ENCODE measurements at places on chromosomes 2 and 18.

GRCh38 chr2:217289177-217289906, 429.5 kb upstream of the TNP1 start:
- DNase-seq, result no peak

GRCh38 chr2:36965751-36966369, 476 bp downstream of the STRN start:
- DNase-seq, result peak; percentile 42

DNA sequence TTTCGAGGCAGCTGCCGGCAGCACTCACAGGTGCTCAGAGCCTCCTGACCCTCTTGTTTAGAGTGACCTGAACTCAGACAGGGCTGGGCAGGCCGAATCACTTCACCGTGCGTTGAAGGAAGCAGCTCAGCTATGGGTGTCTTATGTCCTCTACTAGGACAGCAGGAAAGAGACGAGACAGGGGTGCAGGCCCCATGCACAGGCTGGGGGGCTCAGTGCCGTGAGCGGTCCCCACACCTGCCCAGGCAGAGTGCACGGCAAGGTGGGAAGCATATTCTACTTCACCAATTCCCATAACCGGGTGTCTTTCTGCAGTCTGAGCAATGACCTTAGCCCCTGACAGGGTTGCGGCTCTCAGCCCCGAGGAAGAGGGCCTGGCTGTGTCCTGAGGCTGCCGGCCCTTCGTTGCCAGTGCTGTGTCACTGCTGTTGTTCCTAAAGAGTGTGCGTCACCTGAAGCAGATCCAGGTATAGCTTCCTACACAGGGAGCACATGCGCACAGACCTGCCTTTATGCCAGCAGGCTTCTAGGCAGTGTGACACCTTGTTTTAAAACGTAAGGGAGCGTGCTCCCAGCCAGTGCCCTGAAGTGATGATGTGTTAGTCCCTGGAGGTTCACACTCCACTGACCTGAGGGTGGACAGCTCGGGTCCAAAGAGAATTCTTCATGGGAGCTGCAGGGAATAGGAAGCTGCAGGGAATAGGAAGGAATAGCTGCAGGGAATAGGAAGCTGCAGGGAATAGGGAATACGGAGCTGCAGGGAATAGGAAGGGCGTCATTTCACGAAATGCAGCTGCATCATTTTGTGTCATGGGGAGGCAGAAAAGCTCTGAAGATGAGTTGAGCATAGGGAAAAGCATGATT, 207.9 kb upstream of the SALL3 start:
- no peak for DNase-seq

GRCh38 chr2:119389615-119390306, 23.0 kb downstream of the DBI start:
- no peak for DNase-seq

DNA sequence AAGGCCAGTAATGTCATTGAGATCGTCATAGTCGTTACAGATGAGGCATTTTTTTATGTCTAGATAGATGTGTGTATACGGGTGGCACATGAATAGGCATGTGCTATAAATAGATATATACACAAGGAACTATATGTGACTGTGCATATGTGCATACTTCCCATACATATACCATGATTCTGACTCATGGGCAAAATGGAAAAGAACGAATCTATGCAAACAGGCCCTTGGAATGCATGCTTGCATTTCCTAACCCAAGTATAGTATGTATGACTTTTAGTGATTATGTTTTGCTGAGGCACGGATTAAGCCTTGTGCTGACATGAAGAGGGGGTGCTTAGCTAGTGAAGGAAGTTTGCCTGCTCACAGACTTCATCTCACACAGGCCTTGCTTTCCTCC, 111.7 kb downstream of the BCL11A start:
- DNase-seq, result no peak

DNA sequence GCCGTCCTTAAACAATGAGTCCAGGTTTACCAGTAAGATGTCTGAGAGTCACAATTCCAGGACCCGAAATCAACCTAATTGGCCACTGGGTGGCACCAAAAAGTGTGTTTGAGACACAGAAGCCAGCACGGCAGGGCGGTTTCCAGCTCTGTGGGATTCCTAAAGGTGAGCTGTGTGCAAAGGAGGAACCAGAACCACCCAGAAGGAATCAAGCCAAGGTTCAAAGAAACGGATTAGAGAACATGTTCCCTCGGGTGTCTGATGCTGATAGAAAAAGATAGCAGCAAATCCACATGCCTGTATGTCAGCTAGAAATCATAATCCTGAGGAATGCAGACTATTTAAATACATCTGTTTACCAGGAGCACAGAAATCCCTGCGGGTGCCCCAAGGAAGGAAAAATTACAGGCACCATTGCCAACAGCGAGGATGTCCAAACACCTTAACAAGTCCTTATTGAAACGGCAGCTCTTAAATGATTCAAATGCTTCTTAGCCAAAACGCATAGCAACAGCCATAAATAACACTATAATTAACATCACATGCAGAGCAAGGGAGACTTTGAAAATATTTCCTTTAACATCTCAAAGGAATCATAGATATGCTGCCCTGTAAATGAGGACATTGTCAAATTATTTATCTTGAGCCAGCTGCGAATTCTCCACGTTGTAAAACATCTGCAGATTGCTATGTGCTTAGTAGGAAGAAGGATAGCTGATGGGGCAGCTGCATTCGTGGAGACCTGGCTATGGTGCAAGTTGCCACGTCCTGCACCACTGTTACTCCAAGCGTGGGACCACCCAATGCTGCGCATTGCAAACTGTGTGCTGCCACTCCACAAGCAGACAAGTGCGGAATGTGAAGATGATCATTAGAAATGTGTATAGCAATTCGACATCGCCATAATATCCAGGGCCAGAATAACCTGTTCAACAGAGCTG, 318.7 kb upstream of the NCKAP5 start:
- DNase-seq, result peak; percentile 46

- no peak for DNase-seq
Measured at GRCh38 chr2:191245046-191245868, at the start of gene MYO1B. Gene MYO1B, plus strand, starts transcription at chr2:191245404. Its CDS starts 31,492 bp downstream, at chr2:191276896.

GRCh38 chr2:95312543-95313201, 15.5 kb downstream of the KCNIP3 start:
- no peak for DNase-seq

- no peak for DNase-seq
Measured at GRCh38 chr18:24263050-24263449, 124.2 kb downstream of the CABYR start.

DNA sequence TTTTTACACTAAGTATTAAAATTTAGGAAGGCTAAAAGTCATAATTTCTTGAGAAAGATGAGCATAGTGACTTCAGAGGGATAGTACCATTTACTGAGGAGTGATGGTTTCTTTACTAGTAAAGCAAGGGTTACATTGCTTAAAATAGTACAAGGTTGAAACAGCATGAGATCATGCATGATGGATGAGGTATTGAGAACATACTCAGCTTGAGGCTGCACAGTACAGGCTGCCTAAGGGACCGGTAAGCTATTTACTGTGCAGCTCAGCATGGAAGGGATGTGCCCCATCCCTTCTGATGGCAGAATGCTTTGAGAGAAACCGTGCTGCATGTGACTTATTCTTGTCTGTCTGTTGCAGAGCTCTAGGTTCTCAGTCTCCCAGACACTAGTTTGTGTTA, 122.1 kb downstream of the EML6 start:
- DNase-seq, result no peak

DNA sequence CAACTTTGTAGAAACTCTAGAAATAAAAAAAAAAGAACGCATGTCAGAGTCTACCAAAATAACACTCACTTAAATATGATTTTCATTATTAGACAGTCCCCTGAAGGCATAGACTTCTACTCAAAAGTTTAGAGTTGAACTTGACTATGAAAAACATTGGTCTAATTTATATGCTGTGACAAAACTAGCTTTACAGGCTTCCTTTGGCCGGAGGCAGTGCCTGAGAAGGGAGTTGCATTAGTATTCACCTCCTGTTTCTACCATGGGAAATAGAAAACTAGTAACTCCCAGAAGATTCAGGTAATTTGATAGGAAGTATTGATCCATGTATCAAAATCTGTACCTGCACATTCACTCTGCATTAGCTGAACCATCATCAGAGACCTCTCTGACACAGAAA, 163.4 kb upstream of the NOSTRIN start:
- DNase-seq, result no peak

GRCh38 chr2:225895126-225895525, 495.6 kb downstream of the NYAP2 start:
- DNase-seq, result no peak

GRCh38 chr18:53153281-53153680, 813.3 kb downstream of the DCC start:
- DNase-seq, result no peak

DNA sequence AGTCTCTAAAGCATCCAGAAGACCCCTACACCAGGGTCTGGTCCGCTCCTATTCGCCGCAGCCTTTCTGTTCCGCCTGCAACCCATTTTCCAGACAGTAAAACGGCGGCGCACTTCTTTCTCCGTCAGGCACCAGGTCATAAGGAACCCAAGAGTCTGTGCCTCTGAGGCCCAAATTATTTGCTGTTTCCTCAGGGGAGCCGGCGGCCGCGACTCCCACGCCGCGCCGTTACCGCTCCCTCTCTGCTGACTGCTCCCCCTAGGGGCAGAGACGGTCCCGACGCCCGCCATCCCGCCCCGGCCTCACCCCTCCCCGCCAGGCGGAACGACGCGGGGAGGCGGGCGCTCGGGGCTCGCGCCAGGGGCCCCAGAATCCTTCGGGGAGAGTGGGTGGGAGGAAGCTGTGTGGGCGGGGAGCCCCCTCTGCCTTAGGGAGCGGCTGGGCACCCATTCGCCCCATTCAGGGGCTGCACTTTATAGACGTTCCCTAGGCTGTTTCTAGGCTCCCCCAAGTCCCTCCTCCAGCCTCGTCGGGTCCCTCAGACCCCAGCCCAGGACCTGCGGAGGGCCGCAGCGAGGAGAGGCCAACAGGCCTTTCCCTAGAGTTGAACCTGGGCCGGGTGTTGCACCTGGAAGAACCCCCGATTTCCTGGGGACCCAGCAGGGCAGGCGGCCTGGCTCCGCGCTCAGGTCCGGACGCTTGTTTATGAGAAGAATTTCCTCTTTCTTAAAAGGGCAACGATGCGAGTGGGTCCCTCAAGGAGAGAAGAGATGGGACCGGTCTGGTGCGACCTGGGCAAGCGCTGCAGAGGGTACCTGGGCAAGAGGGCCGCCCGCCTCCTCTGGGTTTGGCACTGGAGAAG, 3.6 kb upstream of the CTDSP1 start:
- DNase-seq, result peak; percentile 97

DNA sequence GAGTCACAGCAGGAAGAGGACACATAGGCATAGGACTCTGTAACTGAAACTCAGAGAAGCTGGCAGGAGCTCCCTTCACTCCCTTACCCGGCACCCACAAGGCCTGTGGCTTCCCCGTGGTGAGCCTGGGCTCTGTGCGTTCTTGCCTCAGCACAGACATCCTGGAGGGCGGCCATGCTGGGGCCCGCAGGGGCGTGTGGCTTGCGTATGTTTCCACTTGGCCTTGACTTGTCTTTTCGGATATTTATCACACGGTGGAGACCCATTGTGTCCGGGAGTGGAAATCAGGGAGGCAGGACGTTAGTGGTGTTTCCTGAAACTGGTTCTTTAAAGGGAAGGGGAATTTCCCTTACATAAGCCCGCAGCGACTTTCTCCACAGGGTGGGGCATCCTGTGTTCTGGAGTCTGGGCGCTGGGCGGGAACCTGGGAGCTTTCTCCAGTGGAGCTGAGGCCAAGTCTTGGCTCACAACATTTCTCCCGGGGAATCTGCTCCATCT, 49.9 kb upstream of the EML6 start:
- peak; percentile 44 for DNase-seq

GRCh38 chr2:120526997-120527945, 181.3 kb downstream of the INHBB start:
- no peak for DNase-seq

- DNase-seq, result no peak
Measured at GRCh38 chr2:47054036-47054555, 101.0 kb downstream of the STPG4 start.

GRCh38 chr2:204645018-204645773, 99.9 kb downstream of the PARD3B start:
- no peak for DNase-seq

- no peak for DNase-seq
Measured at GRCh38 chr2:67524213-67524612, 127.1 kb downstream of the ETAA1 start.

DNA sequence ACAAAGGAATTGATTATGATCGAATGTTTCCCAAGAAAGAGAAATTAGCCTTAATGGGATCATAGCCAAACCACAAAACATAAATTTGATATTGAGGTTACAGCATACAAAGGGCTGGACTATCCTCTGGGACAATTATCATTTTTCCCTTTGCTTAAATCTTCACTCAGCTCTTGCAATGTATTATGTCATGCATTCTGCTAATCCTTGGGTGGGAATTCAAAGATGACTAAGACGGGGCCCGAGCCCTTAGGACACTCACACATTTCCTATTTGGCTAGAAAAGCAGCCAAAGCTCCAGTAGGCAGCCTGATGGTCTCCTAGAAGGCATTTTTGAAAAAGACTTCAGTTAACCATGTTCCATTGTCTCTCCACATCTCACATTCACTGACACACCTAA, 17.2 kb upstream of the NMI start:
- DNase-seq, result no peak

DNA sequence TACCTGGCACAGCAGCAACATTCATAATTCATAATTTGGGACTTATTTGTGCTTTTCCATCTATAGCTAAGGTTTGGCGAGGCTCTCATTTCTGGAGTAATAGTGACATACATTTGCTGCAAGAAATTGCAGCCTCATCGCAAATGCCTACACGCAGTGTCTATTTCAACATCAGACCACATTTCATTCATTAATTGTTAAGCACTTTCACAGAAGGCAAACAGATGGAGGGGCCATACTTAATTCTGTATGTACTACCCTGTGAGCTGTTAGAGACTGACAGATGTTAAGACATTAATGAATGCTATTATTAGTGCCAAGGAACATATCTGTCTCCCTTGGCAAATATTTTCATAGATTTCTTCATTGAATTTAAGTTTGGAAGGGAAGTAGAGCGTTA, 125.7 kb downstream of the UXS1 start:
- DNase-seq, result no peak

- no peak for DNase-seq
Measured at GRCh38 chr2:99697811-99698568, 208.2 kb upstream of the REV1 start.

DNA sequence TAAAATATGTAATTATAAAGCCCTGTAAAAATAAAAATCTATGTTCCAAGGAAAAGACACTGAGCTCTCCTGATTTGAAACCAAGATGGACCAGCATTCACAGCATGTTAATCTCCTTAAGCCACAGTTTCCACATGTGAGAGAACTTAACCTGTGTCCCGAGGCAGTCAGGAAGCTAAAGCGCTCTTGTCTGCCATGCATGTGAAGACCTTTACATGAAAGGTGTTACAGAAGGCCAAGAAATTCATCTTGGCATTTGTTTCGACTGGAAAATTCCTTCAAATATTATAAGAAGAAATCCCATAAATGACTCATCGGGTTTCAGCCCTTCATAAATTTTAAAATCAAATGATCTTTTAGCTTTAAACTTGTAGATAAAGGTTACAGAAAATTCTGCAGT, 328.6 kb downstream of the CDH2 start:
- no peak for DNase-seq
